ENCODE measurements at places on chromosomes 4 and X. TPM values are rescaled to one million over a fixed set of nuclear protein-coding genes. Genes with fewer than 3 reads are reported as not detected.
A peak's percentile ranks its signal among the peaks of the same experiment; 100 is the strongest.

The STPG2 gene
- not detected for total RNA-seq

The CCNB3 gene
- total RNA-seq, result 0.24 TPM

- H3K27ac ChIP-seq, result no peak overlapping the region
- no peaks in the 10 kb centered on the region for H3K4me1 ChIP-seq
- no peaks in the 10 kb centered on the region for H3K27me3 ChIP-seq
- no peaks in the 10 kb centered on the region for H3K36me3 ChIP-seq
Measured at GRCh38 chr4:45043911-45044310, 317.6 kb upstream of the GNPDA2 start.

DNA sequence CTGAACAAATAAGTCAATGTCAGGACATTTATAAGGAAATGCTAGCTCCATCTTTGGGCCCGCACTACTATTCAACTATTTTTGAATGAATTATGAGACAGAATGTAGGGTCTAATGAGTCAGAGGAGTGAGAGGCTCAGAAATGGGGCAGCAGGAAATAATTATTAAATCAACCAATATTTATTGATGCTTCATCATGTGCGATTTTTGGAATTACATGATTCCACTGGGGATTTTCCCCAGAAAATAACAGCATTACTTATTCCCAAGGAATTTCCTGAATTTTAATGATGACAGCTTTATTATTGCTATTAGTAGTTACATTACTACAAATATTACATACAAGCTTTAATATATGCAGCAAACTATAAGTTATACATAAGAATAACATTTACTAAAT lies 49.3 kb upstream of the PHF8 start:
- H3K36me3 ChIP-seq, result no peaks in the 10 kb centered on the region
- H3K4me1 ChIP-seq, result peaks cover 6% of the 10 kb centered on the region
- no peaks in the 10 kb centered on the region for H3K27me3 ChIP-seq
- no peak for DNase-seq
- H3K4me3 ChIP-seq, result no peak overlapping the region

DNA sequence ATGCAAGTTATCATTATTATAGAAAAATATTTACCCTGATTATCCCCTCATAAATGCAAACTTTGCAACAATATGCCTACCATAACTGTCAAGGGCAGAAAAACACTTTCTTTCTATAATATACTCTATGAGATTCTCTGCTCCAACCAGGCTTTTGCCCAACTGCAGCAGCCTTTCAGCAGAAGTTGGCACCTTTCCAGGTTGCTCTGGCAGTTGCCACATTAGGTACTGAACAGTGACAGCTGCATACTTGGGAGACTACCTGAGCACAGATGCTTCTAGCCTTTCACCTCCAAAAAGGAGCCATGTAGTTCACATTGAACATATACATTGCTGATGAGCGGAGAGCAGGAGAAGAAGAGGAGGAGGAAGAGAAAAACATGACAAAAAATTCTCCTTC lies 69.5 kb upstream of the BRWD3 start:
- no peak overlapping the region for H3K27ac ChIP-seq
- no peaks in the 10 kb centered on the region for H3K36me3 ChIP-seq
- H3K4me3 ChIP-seq, result no peak overlapping the region
- no peak for DNase-seq

DNA sequence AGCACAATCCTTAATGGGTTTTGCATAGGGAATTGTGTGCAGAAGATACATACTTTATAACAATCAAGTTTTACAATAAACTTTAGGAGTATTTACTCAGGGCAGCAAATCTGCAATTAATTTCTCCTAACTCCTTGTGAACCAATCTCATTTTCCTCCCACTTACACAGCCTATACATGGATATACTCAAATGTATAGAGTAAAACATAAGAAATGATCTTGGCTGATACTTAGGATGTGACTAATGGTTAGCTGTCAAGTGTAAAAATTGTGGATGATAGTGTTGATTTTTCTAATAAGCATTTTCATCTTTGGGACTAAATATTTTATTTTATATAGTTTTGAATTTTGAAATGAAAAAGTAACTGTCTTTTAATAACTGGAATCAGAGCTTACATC lies 759.6 kb downstream of the GRID2 start:
- no peak for DNase-seq
- no peaks in the 10 kb centered on the region for H3K27me3 ChIP-seq
- H3K4me1 ChIP-seq, result no peaks in the 10 kb centered on the region
- H3K4me3 ChIP-seq, result no peak overlapping the region
- H3K36me3 ChIP-seq, result no peaks in the 10 kb centered on the region

The PCSK1N gene
- total RNA-seq, result not detected

GRCh38 chr4:156676116-156676851 lies 295.3 kb downstream of the PDGFC start:
- DNase-seq, result no peak
- no peak overlapping the region for H3K27ac ChIP-seq
- 0 out of 2 replicates have a peak, but pooled peaks cover 6% of the 10 kb centered on the region for H3K36me3 ChIP-seq
- peaks cover 32% of the 10 kb centered on the region for H3K4me1 ChIP-seq
- H3K4me3 ChIP-seq, result no peak overlapping the region
- no peaks in the 10 kb centered on the region for H3K27me3 ChIP-seq

DNA sequence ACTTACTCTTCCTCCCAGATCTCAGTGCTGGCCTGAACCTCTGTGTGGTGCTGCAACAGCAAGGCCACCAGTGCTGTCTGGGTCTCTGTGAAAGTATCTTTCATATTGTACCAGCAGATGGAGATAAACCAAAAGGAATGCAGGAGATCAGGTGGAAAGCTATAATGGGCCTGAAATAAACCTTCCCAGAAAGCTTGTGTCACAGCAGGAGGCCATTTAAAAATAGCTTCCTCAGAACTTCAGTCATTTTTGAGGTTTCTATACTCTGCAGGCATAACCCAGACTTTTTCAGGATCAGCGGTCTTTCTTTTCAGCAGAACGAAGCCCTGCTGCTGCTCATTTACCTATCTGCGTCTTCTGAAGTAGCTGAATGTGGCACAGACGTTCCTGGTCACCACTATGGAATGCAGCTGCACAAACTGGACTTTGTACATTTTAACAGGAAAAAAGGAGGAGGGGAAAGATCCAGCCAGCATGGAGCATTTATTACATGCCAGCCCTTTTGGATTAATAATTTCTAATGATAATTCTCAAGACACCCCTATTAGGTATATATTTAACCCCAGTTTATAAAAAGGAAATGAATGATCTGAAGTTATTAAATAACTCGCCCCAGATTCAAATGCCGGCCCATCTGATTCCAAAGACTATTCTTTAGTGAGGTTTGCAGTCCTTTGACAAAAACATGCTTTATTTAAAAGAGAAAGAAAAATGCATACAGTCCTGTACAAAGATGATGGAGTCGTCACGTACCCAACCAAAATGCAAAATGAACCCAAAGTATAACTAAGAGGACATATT lies 119.7 kb downstream of the NFKB1 start:
- H3K36me3 ChIP-seq, result peaks cover 4% of the 10 kb centered on the region
- H3K27ac ChIP-seq, result peak overlapping the region; percentile 82
- H3K4me3 ChIP-seq, result peak overlapping the region; percentile 79

DNA sequence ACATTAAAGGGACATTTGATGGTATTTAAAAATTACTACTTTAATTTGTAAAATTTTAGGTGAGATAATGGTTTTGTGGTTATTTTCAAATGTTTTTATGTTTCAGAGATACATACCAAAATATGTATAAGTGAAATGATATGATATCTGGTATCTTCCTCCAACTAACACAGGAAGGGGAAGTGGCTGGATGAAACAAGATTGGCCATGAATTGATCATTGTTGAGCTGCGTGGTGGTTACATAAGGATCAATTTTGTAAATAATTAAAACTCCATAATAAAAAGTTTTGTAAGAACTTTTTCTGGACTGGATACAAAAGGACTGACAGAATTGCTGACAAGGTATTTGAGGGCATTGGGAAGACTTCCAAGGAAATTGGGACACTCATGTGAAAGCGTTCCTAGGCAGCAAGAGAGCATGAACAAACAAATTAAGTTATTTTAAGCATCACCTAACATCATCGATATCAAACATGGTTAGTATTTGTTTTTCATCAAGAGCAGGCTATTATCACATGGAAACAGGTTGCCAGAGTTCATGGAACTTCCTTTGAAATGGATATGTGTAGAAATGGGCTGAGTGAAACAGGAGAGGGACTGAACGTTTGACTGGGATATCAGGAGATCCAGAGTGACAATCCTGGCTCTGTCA lies 4.4 kb upstream of the PGM2 start:
- H3K27me3 ChIP-seq, result peaks cover 8% of the 10 kb centered on the region
- DNase-seq, result no peak
- H3K36me3 ChIP-seq, result no peaks in the 10 kb centered on the region
- H3K27ac ChIP-seq, result no peak overlapping the region
- H3K4me1 ChIP-seq, result peaks cover 7% of the 10 kb centered on the region
- no peak overlapping the region for H3K4me3 ChIP-seq

- DNase-seq, result no peak
- H3K27me3 ChIP-seq, result peaks cover 20% of the 10 kb centered on the region
- H3K27ac ChIP-seq, result no peak overlapping the region
- no peaks in the 10 kb centered on the region for H3K4me1 ChIP-seq
- H3K4me3 ChIP-seq, result no peak overlapping the region
Measured at GRCh38 chr4:38785901-38786402, 3.2 kb upstream of the TLR10 start.

GRCh38 chr4:1449833-1450741 lies 43.8 kb upstream of the NKX1-1 start:
- H3K4me1 ChIP-seq, result no peaks in the 10 kb centered on the region
- no peak for DNase-seq
- no peak overlapping the region for H3K27ac ChIP-seq
- H3K36me3 ChIP-seq, result peaks cover 8% of the 10 kb centered on the region
- peaks cover 10% of the 10 kb centered on the region for H3K27me3 ChIP-seq

GRCh38 chrX:34528081-34528480 lies 129.0 kb downstream of the TMEM47 start:
- H3K36me3 ChIP-seq, result no peaks in the 10 kb centered on the region
- H3K27ac ChIP-seq, result peak overlapping the region; percentile 33
- peaks cover 10% of the 10 kb centered on the region for H3K4me1 ChIP-seq

DNA sequence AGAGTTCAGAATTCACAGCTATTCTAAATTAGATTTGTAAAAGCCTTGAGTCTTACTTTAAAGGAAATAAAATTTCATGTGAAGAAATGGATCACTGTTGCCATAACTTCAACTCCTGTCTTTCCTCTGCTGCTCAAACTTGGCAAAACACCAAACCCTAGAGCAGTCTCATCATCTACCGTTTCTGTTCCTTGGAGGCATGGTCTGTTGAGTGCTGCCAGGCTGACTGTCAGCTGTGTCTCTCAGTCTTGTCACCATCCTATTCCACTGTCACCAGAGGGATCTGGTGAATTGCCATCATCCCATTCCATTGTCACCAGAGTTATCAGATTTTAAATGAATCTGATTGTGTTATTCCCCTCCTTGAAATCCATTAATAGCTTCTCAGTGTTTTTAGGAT lies 55.6 kb downstream of the STIM2 start:
- no peak overlapping the region for H3K27ac ChIP-seq
- H3K4me1 ChIP-seq, result peaks cover 12% of the 10 kb centered on the region
- H3K36me3 ChIP-seq, result peaks cover 14% of the 10 kb centered on the region

Data from HFFc6 (cell line).